Daoy (cell line): ENCODE measurements at places on chromosomes 13 and 19. TPM values are rescaled to one million over a fixed set of nuclear protein-coding genes. Genes with fewer than 3 reads are reported as not detected.

Gene ZNF492
- 1.1 and 2.3 TPM in 2 replicates for total RNA-seq

Gene BST2
- 0.83 and 4.4 TPM in 2 replicates for total RNA-seq

Gene IER2
- total RNA-seq: 23.7 and 27.3 TPM in 2 replicates

Gene LCP1
- total RNA-seq: 7.9 and 16.5 TPM in 2 replicates

Gene CPB2
- total RNA-seq: not detected in 2 replicates

Gene MAMSTR
- total RNA-seq: 0.34 and 2.9 TPM in 2 replicates

Gene MAST1
- 0.11 and 0.57 TPM in 2 replicates for total RNA-seq

Gene CFAP97D2
- not detected in 2 replicates for total RNA-seq

Gene KIR2DL3
- total RNA-seq: not detected in 2 replicates

Gene MADCAM1
- total RNA-seq: not detected in 2 replicates

Gene CLEC17A
- 0.42 TPM in 1 of 2 replicates, not detected in the other for total RNA-seq

Gene TEX101
- not detected in 2 replicates for total RNA-seq

Gene ADGRE1
- total RNA-seq: 11.5 and 15.8 TPM in 2 replicates

Gene EHD2
- total RNA-seq: 7.4 and 9.7 TPM in 2 replicates

Gene VSIG10L
- total RNA-seq: 0.74 and 1.1 TPM in 2 replicates

Gene SPC24
- total RNA-seq: 54.7 and 94.6 TPM in 2 replicates

Gene LIG4
- total RNA-seq: 9.5 and 12.2 TPM in 2 replicates
